Panc1 (cell line): ENCODE measurements at places on chromosomes 13 and 19.

DNA sequence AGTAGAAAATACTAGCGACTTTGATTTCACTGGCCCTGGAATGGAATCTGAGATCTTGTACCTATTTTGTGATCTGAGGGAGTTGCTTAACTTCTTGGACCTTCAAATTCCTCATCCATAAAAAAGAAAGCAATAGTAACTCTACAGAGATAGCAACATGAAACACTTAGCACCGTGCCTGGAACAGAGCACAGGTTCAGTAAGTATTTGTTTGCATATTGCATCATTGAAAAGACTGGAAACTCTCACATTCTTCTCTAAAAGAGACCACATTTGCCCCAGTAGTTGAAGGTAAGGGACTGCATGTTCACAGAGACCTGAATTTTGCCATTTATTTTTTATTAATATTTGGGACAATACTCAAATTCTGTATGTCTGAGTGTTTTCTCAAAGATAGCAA, 358.1 kb downstream of the COG6 start:
- DNase-seq, result no peak

DNA sequence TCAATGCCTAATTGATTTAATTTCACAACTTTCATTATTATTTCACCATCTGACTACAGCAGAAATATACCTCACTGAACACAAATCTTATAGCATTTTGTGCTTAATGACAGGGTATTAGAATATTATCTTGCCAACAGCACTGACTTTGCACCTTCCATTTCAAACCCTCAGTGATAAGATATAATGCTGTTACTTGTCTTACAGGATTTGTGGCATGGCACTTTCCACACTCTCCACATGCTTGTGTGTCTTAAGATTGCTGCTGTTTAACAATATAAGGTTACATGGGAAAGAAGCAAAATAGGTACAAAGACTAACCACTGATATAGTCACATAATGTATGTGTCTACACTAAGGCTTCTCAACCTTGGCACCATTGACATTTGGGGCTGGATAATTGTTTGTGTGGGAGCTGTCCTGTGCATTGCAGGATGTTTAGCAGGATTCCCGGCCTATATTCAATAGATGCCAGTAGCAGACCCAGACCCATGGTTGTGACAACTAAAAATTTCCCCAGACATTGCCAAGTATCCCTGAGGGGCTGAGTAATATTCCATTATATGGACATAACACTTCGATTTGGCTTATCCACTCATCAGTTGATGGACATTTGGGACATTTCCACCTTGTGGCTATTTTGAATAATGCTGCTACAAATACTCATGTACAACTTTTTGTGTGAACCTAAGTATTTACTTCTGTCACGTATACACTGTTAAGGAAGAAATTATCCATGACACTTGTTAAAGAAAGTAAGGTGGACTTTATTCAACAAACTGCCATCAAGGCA, 5.7 kb upstream of the DIAPH3 start:
- DNase-seq, result no peak

DNA sequence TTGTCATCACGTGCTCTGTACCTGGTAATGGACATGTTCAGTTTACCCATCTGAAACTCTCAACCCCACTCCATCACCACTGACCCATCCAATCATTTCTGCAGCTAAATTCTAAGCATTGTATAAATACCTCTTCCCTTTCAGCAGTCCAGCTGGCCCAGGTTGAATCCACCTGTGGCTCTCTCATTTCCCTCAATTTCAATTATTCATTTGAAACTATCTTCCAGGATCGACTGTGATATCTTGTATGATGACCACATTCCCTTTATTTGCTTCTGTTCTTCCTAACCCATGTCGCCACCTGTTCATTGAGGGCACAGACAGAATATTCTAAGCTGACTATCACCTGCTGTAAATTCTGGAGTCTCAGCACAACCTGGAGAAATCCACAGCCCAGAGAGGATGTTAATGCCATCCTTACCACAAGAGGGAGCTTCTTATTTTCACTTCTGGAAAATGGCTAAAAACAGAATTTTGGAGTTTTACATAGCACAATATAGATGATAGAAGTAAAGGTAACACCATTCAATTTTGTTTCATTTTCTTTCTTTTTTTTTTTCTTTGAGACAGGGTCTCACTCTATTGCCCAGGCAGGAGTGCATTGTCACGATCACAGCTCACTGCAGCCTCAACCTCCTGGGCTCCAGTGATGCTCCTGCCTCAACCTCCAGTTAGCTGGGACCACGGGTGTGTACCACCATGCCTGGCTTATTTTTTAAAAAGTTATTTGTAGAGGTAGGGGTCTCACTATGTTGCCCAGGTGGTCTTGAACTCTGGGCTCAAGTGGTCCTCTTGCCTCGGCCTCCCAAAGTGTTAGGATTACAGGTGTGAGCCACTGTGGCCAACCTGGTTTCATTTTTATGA, 38.6 kb downstream of the ZNF823 start:
- DNase-seq, result peak; percentile 12

DNA sequence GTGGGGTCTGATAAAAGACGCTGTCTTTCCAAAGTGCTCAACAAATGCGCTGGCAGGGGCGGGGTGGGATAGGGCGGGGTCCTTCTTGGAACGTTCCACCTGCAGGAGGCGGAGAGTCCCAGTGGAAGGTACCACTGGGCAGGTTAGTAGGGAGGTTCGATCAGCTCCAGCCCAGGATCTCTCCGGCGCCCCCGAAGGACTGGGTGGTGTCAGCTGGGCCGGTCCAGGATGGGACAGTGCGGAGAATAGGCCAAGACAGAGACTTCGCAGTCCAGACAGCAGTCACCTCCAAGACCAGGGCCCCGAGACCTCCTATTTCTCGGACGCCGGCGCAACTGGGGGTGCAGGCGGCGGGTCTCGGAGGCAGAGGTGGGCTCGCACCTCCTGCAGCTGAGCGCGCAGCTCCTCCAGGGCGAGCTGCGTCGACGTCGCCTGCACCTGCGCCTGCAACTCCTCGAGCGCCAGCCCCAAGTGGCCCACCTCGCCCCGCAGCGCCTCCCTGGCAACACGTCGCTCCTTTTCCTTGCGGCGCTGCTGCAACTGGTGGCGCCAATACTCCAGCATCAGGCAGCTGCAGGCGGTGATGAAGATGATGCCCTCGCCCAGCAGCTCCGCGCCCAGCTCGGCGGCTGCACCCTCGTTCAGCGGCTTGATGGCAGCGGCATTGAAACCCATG, 21.6 kb downstream of the VASP start:
- DNase-seq, result no peak

GRCh38 chr13:41402691-41403511, 54.4 kb upstream of the RGCC start:
- no peak for DNase-seq

- DNase-seq, result no peak
Observed at GRCh38 chr13:50299546-50300249, 284.5 kb downstream of the KCNRG start.

DNA sequence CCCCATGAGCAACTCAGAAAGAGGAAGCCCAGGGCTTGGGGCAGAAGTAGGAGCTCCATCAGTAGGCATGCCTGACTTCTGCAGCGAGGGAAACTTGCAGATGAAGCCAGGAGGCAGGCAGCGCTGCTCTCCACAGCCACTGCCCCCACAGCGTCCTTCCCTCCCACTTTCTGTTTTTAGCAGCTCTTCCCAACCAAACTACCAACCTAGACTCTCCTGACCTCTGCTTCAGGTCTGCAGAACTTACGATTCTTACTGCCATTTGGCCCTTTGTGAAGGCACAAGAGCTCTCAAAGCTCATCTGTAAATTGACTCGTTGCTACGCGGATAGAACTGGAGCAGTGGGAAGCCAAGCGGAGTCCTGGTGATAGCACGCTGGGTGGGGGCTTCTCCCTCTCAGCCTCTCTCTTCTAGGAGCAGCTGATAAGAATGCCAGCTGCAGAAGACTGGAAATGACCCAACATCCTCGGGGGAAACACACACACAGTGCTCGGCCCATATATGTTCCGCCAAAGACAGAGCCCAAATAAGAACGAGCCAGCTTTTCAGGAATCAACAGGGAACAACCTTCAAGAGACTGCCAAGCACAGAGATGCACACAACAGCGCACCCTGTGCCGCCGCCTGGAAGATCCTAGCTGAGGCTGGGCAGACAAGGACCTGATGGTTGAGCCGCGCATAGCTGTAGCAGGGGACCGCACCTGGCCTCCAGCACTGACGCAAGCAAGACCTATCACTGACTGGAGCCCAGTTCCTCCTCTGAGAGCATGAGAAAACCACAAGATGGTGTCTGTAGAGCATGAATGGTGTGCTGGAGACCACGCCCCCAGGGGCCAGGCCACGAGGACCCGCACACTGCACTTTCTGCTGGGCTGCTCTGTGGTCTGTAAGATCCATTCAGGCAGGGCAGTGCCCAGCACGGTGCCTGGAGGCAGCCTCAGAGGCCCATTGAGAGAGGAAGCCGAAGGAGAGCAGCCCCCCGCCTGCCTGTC, 15.9 kb upstream of the SLC35E1 start:
- DNase-seq, result no peak

DNA sequence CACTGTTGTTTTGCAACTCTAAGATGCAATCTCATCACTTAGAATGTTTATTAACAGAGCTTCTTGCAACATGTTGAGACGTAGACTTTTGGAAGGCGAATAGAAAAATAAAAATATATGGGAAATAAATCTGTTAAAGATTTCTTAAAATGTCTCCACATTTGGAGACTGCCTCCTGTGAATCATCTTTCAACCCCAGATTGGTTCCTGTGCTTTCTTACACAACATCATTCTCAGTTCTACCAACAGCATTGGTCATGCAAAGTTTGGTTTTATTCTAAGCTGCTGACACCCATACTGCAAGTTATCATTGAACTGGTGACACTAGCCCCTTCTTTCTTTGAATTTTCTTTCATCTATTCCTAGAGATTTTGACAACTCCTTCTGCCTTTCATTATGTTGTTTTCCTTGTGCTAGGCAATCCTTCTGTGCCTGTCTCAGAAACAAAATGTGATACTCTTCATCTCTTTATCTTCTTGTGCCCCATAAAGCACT, 1.6 kb upstream of the IGFL3 start:
- no peak for DNase-seq

- DNase-seq, result no peak
Observed at GRCh38 chr13:96490496-96490989, 400.6 kb downstream of the HS6ST3 start.

DNA sequence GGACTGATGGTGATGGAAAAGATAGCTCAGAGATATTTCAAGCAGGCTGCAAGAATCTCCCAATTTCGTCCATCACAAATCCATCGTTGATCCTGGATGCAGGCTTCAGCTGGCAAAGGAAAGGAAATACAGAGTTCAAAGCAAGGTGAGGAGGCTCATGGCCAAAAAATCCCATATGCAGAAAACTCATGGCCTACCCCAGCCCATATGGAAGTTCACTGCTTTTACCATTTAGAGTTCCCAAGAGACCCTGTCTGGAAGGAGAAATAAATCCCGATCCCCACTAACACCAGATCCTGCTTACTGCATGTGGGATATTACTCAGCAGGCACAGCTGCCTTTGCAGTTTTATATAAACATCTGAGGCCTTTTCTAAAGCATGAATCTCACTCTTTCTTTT, 412.9 kb upstream of the SPRY2 start:
- no peak for DNase-seq

DNA sequence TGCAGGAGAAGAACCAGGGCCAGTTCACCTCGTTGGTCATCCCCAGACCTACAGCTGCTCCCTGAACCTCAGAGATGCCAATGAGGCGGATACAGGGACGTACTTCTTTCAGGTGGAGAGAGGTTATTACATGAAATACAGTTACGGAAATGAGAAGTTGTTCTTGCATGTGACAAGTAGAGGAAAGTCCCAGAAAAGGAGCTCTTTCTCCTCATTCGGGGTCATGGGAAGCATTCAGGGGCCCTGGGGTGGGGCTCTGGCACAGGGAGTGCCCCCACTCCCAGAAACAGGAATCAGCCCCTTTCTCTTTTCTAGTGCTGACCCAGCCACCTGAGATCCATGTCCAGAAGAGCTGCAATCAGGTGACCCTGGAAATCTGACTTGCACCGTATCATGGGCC, 4.5 kb upstream of the SIGLEC9 start:
- no peak for DNase-seq

DNA sequence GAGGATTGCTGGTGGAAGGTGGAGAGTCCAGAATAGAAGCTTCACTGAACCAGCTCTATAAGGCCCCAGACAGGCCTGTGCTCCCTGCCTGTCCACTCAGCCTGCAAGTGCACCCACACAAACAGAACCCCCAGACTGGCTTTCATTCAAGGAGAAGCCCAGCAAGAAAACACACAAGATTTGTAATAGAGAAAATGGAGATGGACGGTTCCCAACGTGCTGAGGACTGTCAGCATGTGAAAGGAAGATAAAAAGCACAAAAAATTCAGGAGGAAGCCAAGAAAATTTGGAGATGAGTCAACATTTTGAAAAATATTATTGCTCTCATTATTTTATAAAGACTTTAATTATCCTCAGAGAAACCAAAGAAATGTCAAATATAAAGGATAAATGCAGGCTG, 218.2 kb upstream of the SLC10A2 start:
- DNase-seq, result no peak

DNA sequence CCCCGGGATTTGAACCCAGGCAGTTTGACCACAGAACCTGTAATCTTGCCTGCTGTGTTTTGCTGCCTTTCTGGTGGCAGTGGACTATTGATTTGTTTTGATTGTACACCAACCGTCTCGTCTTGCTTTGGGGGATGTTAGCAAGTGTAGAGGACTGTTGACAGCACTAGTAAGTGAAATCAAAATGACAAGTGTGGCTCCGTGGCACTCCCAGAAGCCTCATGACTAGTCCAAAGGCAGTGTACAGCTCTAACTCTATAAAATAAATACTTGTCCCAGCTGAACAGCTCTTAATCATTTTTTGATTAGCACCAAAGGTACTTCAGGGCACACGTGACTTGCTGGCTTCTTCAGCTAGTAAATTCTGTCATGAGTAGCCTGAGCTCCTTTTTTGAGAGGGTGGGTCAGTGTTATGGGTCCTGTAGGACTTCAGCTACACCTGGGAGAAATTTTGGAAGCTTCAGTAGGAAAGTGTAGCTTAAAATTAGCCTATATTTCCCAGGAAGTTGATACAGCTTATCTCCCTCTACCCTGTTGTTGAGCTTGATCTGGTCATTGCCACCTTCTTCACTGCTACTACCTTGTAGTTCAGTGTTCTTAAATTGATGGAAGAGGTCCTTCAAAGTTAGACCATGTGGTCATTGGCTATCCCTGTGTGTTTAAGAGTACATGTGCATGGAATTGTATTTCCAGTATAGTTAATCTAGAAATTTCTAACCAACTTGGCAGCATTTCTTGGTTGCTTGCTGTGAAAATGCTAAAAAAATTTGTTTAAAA, 15.1 kb downstream of the TM9SF2 start:
- DNase-seq, result no peak

GRCh38 chr13:26074706-26075105, 22.9 kb upstream of the SHISA2 start:
- DNase-seq, result no peak

GRCh38 chr13:37797631-37798030, 71.9 kb downstream of the TRPC4 start:
- no peak for DNase-seq
